Spinal cord (tissue), 10 donors: ENCODE measurements at places on chromosomes 11 and 22.

DNA sequence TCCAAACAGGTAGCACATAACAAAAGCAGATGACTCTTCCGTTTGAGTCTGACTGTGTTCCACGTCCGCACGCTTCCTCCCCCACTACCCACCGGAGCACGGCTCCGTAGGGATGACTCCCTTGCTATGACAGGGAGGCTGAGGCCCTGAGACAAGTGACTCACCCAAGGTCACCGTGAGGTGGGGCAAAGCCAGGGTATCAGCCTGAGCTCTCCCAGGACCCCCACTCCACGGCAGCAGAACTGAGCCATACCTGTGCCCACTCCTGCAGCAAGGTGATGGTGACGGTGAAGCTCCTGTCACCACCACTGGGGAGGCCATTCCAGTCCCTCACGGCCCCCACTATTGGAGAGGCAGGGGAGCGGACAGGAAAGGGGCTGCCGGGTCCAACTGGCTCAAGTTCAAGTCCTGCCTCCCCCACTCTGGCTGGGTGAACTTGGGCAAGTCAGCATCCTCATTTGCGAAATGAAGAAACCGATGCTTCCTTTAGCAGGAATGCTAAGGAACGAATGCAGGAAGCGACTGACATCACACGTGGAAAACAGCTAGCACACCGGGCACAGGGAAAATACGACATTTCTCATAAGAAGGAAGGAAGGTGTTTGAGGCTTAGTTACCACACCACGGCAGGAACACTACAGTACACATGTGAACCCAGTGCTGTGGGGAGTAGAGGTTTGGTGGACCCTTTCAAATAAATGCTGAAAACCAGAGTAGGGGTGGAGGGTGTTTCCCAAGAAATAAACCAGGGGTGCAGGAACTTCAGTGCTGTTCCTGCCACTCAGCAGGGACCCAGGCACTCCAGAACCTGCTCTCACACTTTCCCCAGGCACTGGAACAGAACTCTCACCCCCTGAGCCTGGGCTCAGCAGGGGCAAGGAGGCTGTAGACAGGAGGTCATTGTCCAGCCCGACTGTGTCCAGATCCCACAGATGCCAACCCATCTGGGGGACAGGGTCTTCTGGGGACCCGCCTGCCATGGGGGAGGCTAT is 32.4 kb upstream of the CBX7 start:
- DNase-seq = no peak

DNA sequence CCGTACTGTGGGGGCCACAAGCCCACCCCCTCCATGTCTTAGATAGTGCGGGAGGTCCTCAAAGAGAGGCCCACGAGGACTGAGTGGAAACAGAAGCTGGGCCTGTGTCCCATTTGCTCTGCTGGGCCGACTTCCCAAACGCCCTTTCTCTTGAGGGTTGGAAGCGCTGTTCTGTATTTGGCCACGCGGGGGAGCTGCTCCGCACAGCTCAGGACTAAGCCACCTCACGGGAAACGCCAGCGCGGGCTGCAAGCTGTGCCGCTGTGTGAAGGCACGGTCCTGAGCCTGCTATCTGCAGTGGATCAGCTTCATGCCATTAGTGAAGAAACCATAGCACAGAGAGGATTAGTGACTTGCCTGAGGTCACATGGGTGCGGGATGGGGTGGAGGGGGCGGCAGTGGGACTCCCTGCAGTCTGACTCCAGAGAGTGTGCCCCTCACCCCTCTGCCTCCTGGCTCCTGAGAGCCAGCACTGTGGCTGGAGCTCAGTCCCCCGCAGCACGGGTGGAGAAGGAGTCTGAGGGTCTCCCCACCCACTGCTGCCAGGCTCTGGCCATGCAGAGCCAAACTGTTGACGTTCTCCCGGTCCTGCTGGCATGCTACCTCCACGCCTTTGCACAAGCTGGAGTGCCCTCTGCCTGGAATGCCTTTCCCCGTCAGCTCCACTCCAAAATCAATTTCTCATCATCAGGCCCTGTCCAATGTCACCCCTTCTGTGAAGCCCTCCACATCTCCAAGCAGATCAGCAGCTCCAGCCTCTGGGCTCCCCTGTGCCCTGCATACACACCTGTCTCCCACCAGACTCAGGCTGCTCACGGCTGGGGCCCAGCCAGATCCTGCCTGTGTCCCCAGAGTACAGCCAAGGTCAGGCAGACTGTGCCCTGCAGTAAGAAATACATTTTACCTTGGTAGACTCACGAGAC is 51.5 kb upstream of the LRRC32 start:
- peak; percentile 36 for DNase-seq

GRCh38 chr11:113137713-113138529 is 176.5 kb upstream of the TTC12 start:
- no peak for DNase-seq

DNA sequence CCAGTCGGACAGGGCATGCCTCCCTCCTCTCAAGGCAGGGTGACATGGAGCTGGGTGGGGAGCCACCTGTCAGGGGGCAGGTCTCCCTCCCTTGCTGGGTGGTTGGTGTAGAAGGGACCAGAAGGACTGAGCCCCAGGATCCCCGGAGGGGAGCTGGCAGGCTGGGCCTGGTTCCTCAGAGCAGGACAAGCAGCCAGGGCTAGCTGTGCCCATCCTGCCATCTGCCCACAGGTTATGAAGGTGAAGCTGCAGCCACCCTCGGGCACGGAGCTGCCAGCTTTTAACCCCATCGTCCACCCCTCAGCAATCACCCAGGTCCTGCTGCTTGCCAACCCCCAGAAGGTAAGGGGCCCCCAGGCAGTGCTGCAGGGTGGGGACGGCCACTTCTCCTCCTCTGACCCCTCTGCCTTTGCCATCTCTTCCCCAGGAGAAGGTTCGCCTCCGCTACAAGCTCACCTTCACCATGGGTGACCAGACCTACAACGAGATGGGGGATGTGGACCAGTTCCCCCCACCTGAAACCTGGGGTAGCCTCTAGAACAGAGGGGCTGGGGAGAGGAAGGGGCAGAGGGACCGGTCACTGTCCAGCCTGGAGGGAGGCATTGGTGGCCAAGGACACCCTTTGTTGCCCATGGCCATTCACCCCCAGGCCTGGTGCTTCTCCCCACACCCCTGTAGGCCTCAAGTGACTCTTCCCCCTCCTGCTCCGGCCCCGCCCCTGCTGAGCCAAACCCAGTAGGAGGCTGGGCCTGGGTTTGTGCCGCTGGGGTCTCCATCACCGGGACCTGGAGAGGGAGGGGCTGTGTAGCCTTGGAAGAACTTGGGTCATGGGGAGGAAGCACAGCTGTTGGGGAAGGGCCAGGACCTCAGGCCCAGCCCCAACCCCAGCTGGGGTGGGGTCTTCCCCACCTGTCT is 7.0 kb upstream of the SH3BP1 start:
- no peak for DNase-seq

DNA sequence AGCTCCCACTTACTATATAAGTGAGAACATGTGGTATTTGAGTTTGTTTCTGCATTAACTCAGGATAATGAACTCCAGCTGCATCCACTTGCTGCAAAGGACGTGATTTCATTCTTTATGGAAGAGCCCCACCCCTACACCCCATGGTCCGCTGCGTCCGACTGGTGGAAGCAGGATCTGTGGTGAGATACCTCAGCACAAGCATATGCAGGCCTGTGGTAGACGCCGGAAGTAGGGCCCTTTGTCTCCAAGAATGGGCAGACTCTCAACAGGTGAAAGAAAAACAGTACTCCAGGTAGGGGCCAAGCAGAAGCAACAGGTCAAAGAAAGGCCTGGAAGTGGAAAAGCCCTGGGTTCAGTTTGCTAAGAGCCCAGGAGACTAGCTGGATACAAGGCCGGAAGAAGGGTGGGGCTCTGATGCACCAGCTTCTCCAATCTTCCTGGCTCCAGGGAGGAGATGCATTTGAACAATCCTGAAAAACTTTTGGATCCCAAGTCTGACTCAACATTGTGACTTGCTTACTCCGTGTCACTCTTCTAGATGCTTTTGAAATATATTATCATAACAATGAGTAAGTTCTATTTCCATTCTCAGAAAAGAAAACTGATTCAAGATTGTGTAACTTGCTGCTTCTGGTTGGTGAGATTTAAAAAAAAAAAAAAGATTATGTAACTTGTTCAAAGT is 30.4 kb downstream of the NEAT1 start:
- no peak for DNase-seq

DNA sequence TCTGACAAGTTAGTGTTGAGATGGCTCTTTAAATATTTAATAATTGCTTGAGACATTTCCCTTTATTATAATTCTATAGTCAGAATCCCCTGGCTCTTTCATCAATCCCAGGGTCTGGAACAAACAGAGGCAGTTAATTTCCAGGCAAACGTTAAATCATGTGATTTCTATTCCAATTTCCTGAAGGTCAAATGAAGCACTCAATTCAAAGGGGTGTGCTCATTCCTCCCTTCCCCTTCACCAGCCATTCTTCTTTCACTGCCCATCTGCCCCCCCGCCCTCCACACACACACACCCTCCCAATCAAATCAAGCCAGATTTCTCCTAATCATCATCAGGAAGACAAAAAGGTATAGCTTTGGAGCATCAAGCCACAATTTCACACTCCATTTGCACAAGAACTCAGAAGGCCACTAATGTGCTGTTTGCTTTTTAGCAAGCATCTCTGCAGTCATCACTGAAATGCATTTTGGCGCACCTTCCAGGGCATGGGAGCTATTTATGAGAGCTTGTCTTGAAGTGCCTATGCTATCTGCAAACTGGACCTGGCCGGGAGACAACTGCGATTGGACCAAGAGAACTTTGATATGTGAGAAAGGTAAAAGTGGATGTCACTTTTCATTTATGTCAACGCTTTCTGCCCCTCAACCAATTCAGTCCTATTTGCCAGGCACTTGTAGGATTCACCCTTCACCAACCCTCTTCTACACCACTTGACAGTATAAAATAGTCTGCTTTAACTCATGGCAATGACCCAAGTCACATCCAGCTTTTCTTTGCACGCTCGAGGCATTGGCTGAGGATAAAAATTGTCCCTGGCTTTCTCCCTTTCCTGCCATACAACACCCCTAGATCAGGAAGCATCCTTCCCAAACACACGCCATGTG is 315.1 kb upstream of the API5 start:
- no peak for DNase-seq

DNA sequence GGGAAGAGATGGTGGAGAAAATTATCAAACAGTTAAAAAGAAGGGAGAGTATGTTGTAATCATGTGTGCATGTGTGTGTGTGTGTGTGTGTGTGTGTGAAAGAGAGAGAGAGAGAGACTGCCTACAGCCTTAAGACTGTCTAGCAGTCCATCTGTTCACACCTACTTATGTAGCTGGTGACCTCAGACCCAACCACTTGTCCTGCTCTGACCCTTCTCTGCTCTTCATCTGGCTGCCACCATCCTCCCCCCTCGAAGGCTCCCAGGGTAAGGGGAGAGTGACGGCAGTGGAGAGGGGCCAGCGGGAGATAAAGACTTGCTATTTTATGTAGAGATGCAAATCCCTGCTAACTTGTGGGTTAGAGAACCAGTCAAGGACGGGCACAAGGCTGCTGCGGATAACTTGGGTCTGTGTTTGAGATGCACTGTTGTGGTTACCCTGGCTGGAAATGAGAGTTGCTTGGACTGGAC is 24.9 kb upstream of the GRAMD1B start:
- DNase-seq = peak; percentile 31

DNA sequence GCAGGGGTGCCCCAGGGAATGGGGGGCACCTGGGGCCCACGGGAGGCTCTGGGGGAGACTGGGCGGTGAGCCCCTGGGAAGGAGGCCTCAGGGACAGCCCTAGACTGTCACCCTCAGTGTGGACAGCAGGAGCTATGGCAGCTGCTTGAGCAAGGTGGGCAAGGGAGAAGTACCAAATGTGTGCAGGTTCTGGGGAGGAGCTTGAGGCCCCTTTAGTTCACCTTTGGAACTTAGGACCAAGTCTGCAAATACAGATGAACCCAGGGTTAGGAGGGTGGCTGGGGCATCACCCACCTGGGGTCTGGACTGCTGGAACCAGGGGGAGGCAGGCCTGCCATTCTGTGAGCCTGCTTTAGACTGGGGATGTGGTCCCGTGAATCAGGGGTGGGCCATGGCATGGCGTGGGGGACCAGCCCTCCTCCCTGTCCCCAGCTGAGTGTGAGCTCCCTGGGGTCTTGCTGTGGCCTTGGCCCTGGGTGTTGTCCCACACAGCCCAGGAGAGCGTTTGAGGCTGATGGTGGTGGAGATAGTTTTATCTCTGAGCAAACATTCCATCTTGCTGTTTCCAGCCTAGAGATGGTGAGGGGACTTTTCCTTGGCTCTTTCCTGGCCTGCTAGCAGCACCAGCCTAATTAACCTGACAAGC is 122.3 kb downstream of the KCNQ1 start:
- DNase-seq = no peak

- DNase-seq = no peak
These were observed 66.8 kb upstream of the GRK3 start for GRCh38 chr22:25497716-25498115.

- DNase-seq = no peak
These were observed 27.9 kb downstream of the KCNC1 start for GRCh38 chr11:17762309-17762974.
